ENCODE measurements at places on chromosomes 2 and 18. TPM values are rescaled to one million over a fixed set of nuclear protein-coding genes. Genes with fewer than 3 reads are reported as not detected.

Gene RPRD1A
- 13.5 TPM for polyA plus RNA-seq

GRCh38 chr2:203404996-203405395 is 76.8 kb downstream of the ABI2 start:
- no peak for DNase-seq

Gene XDH
- polyA plus RNA-seq = not detected

Gene NRP2
- polyA plus RNA-seq = 138 TPM

GRCh38 chr18:4658804-4659203 is 203.7 kb upstream of the DLGAP1 start:
- no peak for DNase-seq

DNA sequence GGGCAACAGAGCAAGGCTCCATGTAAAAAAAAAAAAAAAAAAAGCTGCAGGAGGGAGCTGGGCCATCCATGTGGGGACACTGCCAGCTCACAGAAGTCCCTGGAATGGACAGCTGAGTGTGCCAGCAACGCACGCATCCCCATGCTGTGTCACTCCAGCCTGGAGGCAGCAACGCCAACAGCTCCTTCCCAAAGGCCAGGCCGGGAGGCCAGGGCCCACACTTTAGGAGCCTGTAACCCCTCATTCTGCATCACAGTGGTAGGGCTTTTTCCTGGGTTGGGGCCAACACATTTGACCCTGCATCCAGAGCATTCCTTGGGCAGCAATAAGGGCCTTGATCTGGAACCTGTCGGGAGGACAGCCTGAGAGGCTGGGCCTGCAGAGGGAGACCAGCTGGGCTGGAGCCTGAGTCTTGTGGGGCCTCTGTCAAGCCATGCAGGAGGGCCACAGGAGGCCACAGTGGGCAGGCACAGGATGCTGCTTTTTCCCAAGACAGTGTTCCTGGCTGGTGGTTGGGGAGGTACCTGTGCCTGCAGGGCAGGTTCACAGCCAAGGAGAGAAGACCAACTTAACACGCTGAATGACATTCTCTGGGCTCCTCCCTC is 16.8 kb upstream of the KCNK3 start:
- no peak for DNase-seq

Gene UGT1A4
- polyA plus RNA-seq = not detected

Gene SIGLEC15
- not detected for polyA plus RNA-seq

Gene RND3
- 57.1 TPM for polyA plus RNA-seq

DNA sequence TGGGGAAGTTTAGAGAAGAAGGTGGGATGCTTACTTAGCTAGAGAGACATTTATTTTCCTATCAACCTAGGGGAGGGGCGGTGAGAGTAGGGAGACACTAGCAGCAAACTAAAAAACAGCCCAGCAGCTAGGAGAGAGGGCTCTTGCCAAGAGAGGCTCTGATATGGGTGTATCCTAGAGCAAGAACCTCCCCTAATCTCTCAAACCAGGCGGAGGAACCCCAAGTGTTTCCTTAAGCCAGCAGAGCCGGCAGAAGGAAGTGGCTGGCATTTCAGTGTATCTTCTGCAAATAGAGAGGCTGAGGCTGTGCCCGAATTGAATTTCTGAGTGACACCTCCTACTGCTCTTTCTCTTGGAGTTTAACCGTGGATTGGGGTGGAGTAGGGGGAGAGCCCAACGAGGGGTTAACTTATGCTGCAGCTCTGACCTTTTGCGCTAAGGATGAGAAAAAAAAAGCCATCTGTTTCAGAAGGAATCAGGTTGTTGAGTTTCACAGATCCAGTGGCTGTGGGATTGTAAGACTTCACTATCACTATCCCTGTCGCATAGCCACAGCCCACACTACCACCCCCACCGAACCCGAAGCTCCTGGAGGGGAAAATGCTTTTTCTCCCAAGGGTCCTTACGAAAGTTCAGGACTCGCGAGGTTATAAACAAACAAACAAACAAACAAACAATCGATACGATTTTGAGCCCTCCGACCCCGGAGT is 1.4 kb downstream of the ST8SIA5 start:
- DNase-seq = no peak

DNA sequence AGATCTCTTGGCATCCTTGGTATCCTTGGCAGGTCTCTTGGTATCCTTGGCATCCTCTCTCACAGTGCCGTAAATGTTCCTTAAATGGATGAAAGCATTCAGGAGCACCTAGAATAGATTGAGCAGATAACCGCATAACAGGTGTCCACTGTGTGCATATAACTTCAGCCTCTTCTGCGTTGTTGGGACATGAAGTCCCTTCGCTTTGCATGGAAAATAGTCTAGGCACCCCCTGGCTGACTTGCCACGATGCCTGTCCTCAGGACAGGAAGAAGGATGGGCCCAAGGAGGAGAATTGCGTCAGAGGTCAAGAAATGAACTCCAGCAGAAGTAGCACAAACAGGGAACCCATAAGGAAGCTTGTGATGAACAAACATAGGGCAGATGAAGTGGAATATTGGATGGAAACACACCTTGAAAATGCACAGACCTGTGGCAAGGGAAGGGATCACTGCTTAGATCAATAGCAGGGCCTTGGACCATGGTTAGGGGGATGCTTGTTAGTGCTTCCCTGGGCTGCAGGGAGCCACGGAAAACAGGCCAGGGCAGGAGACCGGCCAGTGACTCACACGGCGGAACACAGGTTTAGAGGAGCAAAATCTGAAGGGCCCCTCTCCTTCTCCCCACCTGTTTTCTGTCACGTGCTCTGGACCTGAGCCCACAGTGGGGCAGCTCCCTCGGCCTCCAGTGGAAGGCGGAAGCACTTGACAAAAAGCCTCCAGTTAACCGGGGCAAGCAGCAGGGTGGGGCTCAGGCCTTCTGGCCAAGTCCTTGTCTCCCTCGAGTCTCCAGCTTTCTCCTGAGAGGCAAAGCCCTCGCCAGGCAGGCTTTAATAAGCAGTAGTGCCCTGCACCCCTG is 99.2 kb upstream of the ASAP2 start:
- no peak for DNase-seq

DNA sequence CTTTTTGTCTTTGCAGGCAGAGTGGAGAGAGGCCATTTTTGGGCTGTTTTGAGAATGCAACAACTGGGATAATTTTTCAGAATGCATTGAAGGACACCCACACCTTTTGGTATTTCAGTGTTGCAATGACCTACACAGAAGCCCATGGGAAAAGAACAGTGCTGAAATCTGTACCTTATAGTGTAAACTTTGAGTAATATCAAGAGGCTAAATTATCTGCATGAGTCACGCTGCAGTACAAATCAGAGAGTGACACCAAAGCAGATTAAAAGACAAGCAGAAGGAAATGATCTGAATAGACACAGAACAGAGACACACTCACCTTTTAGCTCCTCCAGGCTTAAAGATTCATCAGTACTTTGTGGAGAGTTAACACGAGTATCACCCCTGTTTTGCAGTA is 265.3 kb downstream of the PAX3 start:
- no peak for DNase-seq

- no peak for DNase-seq
Observed at GRCh38 chr2:111050701-111051376, 69.9 kb upstream of the BCL2L11 start.

- DNase-seq = peak; percentile 1
Observed at GRCh38 chr2:59301466-59302402, 1060.6 kb upstream of the FANCL start.

Measured in endothelial cell of umbilical vein (primary cell).